ENCODE measurements at places on chromosomes 11 and 22.

DNA sequence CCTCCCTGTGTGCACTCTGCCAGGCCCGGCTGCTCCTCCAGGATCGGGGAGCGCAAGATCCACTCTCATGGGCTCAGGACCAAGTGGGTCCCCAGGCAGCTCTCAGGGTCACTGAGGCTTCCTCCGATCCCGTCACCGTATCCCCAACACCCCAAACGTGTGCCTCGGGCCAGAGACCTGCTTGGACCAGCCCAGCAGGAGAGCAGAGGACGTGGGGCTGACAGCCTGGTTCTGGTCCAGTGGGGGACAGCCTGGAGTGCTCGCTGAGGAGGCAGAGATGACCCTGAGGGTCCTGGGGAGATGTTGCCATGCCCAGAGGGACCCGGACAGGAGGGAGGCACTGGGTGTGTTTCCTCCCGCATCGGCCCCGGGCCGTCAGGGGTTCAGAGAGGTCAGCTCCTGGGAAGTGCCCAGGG lies 1402.6 kb downstream of the BRD1 start:
- DNase-seq = no peak

- DNase-seq = no peak
These were observed 45.7 kb downstream of the PDGFD start for GRCh38 chr11:104118105-104118744.

DNA sequence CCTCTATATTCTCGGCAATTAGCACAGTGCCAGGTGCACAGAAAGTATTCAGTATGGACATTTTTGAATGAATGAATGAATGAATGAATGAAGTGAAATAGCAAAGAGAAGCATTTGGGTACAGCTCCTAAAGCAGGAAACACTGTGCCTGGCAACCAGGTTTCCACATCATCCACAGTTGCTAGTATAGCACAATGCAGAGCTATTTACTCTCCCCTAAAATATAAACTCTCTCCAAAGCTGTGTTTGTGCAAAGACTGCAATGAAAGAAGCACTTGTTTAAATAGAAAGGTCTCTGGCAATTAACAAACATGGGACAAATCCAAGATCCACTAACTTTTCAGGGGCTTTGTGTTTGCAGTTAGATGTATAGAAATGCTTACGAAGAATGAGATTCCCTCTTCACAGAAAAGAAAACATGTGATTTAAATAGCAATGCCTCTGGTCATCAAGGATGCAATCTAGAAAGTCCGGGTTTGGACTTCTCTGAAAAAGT lies 103.0 kb upstream of the OPCML start:
- DNase-seq = no peak

DNA sequence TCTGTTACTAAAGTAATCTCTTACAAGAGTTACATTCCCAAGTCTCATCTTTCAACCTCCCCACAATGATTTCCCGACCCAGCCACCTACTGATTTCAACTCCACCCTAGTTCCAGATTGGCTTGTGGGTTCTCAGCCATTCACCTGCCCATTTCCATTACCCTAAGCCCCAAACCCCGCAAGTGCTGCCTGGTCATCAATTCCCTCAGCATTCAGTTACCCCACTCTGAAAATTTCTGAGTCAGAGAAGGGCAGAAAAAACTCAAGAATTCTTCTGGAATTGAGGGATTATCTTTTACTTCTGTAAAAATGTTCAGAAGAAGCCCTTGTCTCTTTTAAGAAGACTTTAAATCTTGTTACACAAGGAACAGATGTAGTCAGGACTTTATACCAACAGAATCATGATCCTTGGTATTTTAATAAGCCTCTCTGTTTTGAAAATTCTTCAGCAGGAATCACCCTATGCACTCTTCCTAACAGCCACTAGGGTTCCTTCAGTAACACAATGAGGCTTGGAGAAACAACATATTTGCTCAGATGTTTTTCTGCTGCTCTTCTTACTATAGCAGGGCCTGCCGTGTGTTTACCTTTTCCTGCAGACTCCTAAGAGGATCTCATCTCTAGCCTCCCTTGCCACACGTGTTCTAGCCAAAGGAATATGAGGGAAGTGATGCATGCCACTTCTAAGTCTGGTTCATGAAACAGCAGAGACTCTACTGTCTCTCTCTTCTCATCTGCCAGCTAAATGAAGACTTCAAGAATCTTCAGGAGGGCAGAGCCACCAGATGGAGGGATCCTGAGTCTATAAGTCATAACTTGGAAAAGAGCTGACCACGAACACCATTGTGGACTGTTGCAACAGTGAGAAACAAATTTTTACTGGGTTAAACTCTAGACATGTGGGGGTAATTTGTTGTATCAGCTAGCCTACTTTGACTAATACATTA lies 29.3 kb upstream of the PAMR1 start:
- no peak for DNase-seq

DNA sequence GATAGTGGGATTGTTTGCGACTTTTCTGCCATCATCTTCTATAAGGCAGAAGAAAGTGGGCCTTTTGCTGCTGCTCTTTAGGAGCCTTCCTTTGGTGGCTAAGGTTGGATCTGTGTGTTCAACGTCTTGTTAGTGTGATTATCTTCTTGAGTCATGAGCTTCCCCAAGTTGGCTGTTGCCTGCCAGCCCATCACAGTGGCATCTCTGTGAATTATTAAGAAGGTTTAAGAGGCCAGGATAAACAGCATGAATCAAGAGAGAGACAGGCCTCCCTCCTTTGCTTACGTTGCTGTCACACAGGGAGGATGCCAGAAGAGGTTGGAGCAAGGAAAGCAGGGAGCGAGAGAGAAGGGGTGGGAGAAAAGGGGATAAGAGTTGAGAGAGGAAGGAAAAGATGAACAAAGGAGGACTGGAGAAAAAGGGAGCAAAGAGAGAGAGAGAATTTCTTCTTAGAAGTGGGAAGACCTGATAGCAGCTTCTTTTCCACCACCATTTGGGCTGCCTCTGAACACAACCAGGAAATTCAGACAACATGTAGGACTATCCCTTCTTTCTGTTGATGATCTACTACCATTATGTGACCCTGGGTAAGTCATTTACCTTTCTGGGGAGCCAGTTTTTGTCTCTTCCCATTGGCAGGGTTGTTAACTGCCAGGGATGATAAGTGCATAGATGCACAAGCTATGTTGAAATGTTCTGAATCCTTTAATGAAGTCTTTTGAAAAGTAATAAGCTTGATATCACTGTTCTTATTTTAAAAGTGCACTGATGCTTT lies 126.5 kb downstream of the NAV2 start:
- DNase-seq = no peak

- no peak for DNase-seq
These were observed 114.0 kb downstream of the SIK3 start for GRCh38 chr11:116984186-116984585.

DNA sequence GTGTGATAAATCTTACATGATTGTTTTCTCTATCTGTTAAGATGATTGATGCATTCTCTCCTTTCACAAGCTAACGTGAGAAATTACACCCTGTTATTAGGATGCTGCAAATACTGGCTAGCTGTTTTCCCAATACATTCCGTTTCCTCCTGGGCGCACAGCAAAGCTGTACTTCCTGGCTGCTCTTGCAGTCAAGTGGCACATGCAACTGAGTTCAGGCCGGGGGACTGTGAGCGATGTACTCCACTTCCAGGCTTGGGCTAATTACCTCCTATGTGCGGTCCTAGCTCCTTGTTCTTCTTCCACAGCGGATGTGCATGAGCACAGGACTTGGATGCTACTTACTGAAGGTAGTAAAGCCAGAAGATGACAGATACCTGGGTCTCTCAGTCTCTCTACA lies 234.9 kb upstream of the SESN3 start:
- no peak for DNase-seq

GRCh38 chr11:120217941-120218694 lies 7.3 kb downstream of the OAF start:
- DNase-seq = no peak

GRCh38 chr11:103709371-103709770 lies 327.1 kb upstream of the DDI1 start:
- DNase-seq = no peak

DNA sequence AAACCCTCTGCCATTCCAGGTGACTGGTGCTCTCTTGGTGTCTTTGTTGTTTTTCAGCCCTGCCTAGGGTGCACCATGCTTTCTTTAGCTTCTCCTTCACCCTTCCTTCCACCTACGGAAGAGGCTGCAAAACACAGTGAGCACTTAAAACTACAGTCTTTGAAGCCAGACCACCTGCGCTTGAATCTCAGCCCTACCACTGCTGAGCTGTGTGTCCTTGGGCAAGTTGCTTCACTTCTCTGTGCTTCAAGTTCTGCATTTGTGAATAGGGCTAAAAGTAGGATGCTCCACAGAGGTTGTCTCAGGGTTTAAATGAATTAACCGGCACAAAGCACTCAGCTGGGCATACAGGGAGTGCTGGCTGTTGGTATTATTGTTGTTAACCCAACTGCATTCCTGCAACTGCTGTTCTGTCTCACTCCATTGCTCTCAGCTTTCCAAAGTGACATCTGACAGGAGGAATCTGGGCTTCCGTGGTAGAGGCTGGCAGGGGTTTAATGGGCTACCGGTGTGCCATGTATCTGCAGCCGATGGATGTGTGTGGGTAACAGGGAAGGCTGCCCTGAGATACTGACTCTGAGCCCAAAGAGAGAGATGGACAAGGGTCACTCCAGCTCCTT lies 139.3 kb downstream of the FBXO7 start:
- no peak for DNase-seq

All from activated gamma-delta T cell (primary cell).